CD8-positive, alpha-beta memory T cell (primary cell): ENCODE measurements at places on chromosomes 4 and X. TPM values are rescaled to one million over a fixed set of nuclear protein-coding genes. Genes with fewer than 3 reads are reported as not detected.

DNA sequence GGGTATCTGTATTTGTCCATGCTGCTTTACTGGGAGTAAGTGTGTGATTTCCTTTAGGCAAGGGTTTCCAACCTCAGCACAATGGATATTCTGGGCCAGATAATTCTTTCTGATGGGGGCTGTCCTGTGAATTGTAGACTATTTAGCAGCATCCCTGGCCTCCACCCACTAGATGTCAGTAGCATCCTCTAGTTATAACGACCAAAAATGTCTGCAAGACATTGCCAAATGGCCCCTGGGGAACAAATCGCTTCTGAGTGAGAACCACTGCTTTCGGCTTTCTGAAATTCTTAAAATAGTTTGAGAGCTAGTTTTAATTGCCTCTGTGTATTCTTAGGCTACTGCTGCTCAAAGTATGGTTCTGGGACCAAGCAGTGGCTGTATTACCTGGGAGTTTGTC, 81.2 kb upstream of the GPM6B start:
- no peak overlapping the region for H3K4me3 ChIP-seq
- H3K27ac ChIP-seq = no peak overlapping the region
- no peaks in the 10 kb centered on the region for H3K36me3 ChIP-seq
- no peaks in the 10 kb centered on the region for H3K27me3 ChIP-seq
- no peak for DNase-seq
- H3K4me1 ChIP-seq = no peaks in the 10 kb centered on the region

- H3K27me3 ChIP-seq = no peaks in the 10 kb centered on the region
- no peak for DNase-seq
- H3K4me3 ChIP-seq = no peak overlapping the region
- no peak overlapping the region for H3K27ac ChIP-seq
Observed at GRCh38 chrX:150150076-150150779, 211.9 kb upstream of the EOLA2 start.

DNA sequence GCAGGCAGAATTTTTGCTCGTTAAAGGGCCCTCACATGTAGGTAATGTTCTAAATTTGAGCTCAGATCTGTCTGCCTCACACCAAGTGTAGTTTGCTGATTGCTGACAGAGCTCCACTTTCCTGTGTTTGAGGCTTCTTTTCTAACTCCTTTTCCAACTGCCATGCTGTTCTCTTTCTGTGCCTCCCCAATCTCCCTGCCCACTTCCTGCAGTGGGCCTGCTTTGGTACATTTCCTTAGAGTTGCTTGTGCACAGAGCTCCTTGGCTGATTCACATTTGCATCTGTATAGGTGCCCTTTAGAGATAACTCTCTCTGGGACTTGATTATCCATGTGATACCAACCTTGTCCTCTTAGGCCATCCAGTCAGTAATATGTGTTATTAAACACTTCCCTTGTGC, 4.5 kb downstream of the MED28 start:
- H3K4me3 ChIP-seq = no peak overlapping the region
- H3K27me3 ChIP-seq = no peaks in the 10 kb centered on the region
- DNase-seq = no peak
- no peak overlapping the region for H3K27ac ChIP-seq
- peaks cover 53% of the 10 kb centered on the region for H3K36me3 ChIP-seq

The SLIT2 gene
- not detected for polyA plus RNA-seq

- no peaks in the 10 kb centered on the region for H3K27me3 ChIP-seq
- DNase-seq = no peak
- H3K4me3 ChIP-seq = no peak overlapping the region
- H3K4me1 ChIP-seq = peaks cover 11% of the 10 kb centered on the region
Observed at GRCh38 chr4:15688051-15688450, 6.4 kb downstream of the FAM200B start.

The TBL1X gene
- 16.1 TPM for polyA plus RNA-seq

- no peak overlapping the region for H3K27ac ChIP-seq
- DNase-seq = no peak
- no peaks in the 10 kb centered on the region for H3K36me3 ChIP-seq
- no peaks in the 10 kb centered on the region for H3K4me1 ChIP-seq
- no peaks in the 10 kb centered on the region for H3K27me3 ChIP-seq
Observed at GRCh38 chrX:155169881-155170280, 46.4 kb upstream of the VBP1 start.

The ATP1B4 gene
- not detected for polyA plus RNA-seq

DNA sequence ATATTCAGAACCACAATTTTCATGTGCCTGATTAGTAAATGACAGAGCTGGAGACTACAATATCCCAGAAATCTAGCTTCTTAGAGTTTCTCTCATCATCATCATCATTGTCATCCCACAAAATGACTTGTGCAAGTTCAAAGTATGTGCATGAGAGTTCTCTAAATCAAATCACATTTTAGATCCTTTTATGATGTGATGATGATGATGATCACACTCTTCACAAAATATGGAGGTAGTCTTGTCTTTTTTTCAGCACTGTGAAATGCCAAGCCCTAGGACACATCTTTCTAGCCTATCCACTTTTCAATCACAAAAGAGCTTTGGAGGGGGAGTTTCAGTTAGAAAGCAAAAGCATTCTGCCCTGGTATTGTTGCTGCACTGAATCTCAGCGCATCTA, 7.4 kb downstream of the MBNL3 start:
- no peaks in the 10 kb centered on the region for H3K36me3 ChIP-seq
- no peak overlapping the region for H3K4me3 ChIP-seq
- no peak for DNase-seq

DNA sequence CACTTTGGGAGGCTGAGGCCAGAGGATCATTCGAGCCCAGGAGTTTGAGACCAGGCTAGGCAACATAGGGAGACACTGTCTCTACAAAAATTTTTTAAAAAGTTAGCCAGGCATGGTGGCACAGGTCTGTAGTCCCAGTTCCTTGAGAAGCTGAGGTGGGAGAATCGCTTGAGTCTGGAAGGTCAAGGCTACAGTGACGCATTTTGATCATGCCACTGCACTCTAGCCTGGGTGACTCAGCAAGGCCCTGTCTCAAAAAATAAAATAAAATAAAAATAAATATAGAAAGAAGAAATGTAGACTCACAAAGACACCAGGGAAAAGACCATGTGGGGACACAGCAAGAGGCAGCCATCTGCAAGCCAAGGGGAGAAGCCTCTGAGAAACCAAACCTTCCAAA, 42.3 kb upstream of the SLC7A3 start:
- H3K4me3 ChIP-seq = no peak overlapping the region
- H3K27ac ChIP-seq = no peak overlapping the region
- H3K36me3 ChIP-seq = no peaks in the 10 kb centered on the region
- H3K27me3 ChIP-seq = no peaks in the 10 kb centered on the region
- H3K4me1 ChIP-seq = no peaks in the 10 kb centered on the region
- DNase-seq = no peak

- H3K27ac ChIP-seq = no peak overlapping the region
- no peak overlapping the region for H3K4me3 ChIP-seq
- peaks cover 6% of the 10 kb centered on the region for H3K36me3 ChIP-seq
- DNase-seq = no peak
- H3K27me3 ChIP-seq = no peaks in the 10 kb centered on the region
Observed at GRCh38 chr4:73252001-73252400, 6.6 kb downstream of the ANKRD17 start.
